ENCODE measurements at places on chromosomes 4 and X.

- no peak for DNase-seq
Observed at GRCh38 chr4:4640692-4641091, 98.8 kb upstream of the STX18 start.

DNA sequence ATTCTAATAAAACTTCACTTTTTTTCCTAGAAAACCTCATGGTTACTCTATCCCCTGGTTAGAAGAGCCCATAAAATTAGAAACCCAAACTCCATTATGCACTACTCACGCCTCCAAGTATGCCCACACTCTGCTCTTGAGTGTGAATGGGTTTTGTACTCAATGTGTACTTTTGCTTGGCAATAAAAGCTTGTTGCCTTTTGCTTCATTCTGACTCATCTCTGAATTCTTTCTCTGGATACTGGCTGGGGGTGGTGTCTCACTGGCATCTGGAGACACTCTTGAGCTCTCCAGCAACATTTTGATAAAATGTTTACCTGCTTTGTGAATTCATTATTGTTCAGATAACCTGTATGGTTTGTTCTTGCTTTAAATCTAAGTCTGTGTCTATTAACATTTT, 963.3 kb downstream of the TRAM1L1 start:
- no peak for DNase-seq

GRCh38 chr4:38084877-38085711, 124.9 kb downstream of the PTTG2 start:
- DNase-seq = no peak

DNA sequence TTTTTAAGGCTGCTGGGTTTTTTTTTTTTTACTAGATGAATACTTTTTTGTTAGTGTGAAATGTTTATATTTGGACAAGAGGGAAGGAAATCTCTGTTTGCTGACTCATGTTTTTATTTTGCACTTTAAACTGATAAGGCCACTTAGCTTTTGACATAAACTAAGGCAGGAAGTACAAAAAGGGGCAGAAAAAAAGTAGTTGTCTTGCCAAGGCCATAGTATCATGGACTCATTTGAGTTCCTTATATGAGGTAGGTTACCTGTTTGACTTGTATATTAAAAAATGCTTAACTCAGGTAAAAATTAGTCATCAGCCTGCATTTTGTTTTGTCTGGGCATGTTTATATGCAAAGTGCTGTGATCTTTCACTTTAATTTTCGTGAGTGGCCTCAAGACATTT, 26.0 kb downstream of the SMAD1 start:
- no peak for DNase-seq
